Lower lobe of right lung (tissue), 2 donors: ENCODE measurements at places on chromosomes 3 and 15. TPM values are rescaled to one million over a fixed set of nuclear protein-coding genes. Genes with fewer than 3 reads are reported as not detected.

STRIT1 gene
- not detected for total RNA-seq

PRR20G gene
- total RNA-seq, result not detected

TRIM42 gene
- total RNA-seq, result not detected

CHRM5 gene
- total RNA-seq, result not detected

NOX5 gene
- total RNA-seq, result not detected

RBP2 gene
- total RNA-seq, result 3.1 TPM

DUOX1 gene
- total RNA-seq, result 317 TPM

C3orf22 gene
- total RNA-seq, result not detected

MORC1 gene
- total RNA-seq, result not detected

CLASP2 gene
- total RNA-seq, result 64.3 TPM

TAGLN3 gene
- total RNA-seq, result 0.44 TPM

TM6SF1 gene
- total RNA-seq, result 31.2 TPM

GOLGA6A gene
- total RNA-seq, result not detected

TPRG1 gene
- 23.4 TPM for total RNA-seq

NECTIN3 gene
- total RNA-seq, result 25.1 TPM

DENND4A gene
- total RNA-seq, result 34.6 TPM

ARNT2 gene
- total RNA-seq, result 11.4 TPM

IMPG2 gene
- 0.21 TPM for total RNA-seq

FEZF2 gene
- not detected for total RNA-seq

CMTM8 gene
- total RNA-seq, result 25.6 TPM

RTP3 gene
- not detected for total RNA-seq

REC114 gene
- total RNA-seq, result not detected

POLQ gene
- total RNA-seq, result 0.56 TPM

SETD2 gene
- total RNA-seq, result 47.9 TPM

IL5RA gene
- 5.6 TPM for total RNA-seq

TF gene
- total RNA-seq, result 2.8 TPM

LSMEM2 gene
- total RNA-seq, result not detected

CCK gene
- not detected for total RNA-seq

KLF15 gene
- total RNA-seq, result 40.1 TPM

GLDN gene
- total RNA-seq, result 34.5 TPM

GRAMD1C gene
- 9.2 TPM for total RNA-seq

SNRPN gene
- total RNA-seq, result 76.4 TPM

DUOXA2 gene
- not detected for total RNA-seq

SPTSSB gene
- total RNA-seq, result not detected

GHSR gene
- not detected for total RNA-seq

AADACL2 gene
- total RNA-seq, result 0.21 TPM

ATP8B4 gene
- 9.0 TPM for total RNA-seq

CCDC33 gene
- 5.9 TPM for total RNA-seq

ZNF654 gene
- 16.6 TPM for total RNA-seq

PRSS50 gene
- 0.41 TPM for total RNA-seq

GDPGP1 gene
- 13.1 TPM for total RNA-seq

TNFSF10 gene
- total RNA-seq, result 168 TPM

STXBP5L gene
- not detected for total RNA-seq

ZNF774 gene
- total RNA-seq, result 5.5 TPM

CA12 gene
- 4.9 TPM for total RNA-seq

CORO2B gene
- 6.8 TPM for total RNA-seq

TBL1XR1 gene
- 160 TPM for total RNA-seq
